ENCODE measurements at places on chromosomes 12 and 14. TPM values are rescaled to one million over a fixed set of nuclear protein-coding genes. Genes with fewer than 3 reads are reported as not detected.

DACT1 gene
- polyA plus RNA-seq: 21.7 TPM

DNM1L gene
- polyA plus RNA-seq: 75.5 TPM

SLC6A12 gene
- polyA plus RNA-seq: 6.4 TPM

PTPN21 gene
- 51.6 TPM for polyA plus RNA-seq
